ENCODE measurements at places on chromosomes 1 and 21.

GRCh38 chr1:15454256-15454655 is 2.3 kb upstream of the CELA2A start:
- no peak for DNase-seq

DNA sequence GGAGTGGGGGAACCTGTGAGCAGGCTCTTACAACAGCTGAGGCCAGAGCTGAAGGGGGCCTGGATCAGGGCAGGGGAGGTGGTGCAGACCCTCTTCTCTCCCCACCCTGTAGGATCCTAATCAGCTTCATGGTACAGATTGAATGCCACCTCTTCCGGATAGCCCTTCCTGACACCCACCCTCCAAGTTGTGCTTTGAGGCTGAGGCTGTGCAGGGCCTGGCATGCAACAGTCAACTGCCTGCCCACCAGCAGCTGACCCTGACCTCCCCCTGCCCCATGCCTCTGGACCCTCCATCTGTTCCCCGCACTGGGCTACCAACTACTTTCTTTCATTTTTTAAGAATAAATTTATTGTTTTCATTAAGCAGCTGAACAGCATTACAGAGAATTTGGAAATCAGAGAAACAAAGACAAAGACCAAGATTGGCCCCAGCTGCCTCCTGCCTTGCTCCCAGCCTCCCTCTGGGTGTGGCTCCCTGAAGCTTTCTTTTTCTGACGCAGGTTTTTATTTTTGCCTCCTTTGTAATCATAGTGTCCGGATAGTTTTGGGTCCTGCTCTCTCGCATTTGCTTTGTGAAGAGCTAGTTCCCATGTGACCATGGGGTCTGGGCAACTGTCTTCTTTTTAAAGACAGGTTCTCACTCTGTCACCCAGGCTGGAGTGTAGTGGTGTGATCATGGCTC is 12.8 kb downstream of the ZNF362 start:
- DNase-seq, result no peak

- no peak for DNase-seq
These were observed 58.1 kb downstream of the SCCPDH start for GRCh38 chr1:246782120-246782900.

DNA sequence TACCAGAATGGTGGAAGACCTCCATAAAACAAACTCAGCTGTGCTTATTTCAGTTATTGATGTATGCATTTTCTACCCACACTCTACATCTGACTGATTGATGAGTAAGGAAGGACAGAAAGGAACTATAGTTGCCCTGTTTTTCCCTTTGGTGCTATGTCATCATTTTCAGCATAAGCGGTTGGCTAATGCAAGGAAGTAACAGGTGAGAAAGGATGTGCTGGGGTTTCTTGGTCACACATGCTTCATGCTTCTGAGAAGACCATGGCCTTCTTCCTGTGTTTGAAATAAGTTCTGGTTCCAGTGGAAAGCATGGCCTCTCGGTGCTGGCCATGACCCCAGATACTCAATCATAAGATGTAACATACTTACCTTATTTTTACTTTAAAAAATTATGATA is 541.2 kb downstream of the PTPRU start:
- no peak for DNase-seq

- no peak for DNase-seq
These were observed 8.3 kb downstream of the XCL2 start for GRCh38 chr1:168535536-168535935.

DNA sequence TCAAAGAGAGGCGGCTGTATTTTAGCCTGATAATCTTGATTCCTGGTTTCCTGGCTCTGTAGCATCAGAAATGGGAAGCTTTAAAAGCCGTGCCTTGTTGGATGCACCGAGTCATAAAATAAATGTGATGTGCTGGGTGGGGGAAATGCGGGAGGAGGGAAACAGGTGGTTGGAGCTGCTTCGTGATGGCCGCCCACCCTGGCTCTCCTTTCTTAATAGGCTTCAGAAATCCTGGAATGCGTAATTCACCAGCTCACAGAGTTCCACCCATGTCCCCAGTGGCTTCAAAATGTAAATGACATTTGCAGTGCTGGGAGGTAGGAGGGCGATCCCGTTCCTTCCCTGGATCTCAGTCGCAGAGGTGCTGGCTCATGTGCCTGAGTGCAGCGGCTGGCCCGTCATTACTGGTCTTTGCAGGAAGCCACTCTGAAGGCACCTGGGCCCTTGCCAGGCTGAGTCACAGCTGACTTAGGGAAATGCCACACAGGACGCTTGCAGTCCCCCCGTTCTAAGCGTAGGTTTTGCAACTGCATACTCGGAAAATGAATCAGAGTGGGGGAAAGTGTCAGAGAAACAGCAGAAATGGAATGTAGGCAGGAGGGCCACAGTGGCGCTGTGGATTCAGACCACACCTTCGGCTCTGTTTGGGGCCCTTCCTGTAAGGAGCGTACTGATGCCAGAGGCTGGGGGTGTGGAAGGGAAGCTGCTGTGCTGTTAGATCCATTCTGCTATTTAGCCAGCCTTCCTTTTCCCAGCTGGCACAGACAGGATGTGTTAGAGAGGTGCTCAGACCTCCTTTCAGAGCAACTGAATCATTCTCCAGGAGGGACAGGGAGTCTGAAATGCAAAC is 37.6 kb downstream of the GALNT2 start:
- DNase-seq, result peak; percentile 77

- DNase-seq, result no peak
These were observed 137.9 kb downstream of the SLC45A1 start for GRCh38 chr1:8455700-8456307.

- DNase-seq, result no peak
These were observed 615 bp upstream of the MRPS15 start for GRCh38 chr1:36464605-36465393.

DNA sequence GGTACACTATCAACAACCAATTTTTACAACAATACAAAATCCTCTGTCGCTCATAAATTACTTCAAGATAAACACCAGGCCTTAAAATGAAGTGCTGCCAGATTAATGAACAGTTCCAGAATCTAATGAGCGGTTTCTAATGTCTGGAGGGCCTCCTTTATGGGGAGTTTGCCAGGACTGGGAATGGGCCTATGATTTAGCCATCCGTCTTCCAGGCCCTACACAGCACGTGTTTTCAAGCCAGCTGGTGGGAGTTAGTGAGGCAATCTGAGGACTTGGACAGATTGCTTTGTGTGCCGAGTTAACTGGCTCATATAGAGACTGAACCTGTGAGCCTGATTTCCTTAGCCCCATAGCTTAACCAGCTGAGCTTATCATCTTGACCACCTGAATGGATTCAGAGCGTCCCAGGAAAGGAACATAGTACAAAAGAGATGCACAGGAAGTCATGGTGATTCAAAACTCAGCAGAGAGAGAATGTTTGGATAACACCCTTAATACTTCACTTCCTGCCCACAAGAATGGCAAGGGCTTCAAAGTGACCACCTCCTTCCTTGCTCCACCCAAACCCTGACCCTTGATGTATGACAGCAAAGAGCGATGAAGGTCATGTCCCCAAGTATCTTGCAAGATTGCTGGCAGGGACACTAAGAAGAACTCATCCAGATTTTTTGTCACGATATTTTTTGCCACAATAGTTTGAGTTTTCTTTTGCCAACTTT is 143.5 kb downstream of the SLC30A10 start:
- DNase-seq, result no peak

- peak; percentile 63 for DNase-seq
These were observed at the start of gene SPAG17 for GRCh38 chr1:118185084-118185832. TSS of gene SPAG17 (minus strand) at chr1:118185228. CDS start at chr1:118185157, 71 bp downstream.

GRCh38 chr1:230549625-230550024 is 92.7 kb upstream of the COG2 start:
- no peak for DNase-seq

DNA sequence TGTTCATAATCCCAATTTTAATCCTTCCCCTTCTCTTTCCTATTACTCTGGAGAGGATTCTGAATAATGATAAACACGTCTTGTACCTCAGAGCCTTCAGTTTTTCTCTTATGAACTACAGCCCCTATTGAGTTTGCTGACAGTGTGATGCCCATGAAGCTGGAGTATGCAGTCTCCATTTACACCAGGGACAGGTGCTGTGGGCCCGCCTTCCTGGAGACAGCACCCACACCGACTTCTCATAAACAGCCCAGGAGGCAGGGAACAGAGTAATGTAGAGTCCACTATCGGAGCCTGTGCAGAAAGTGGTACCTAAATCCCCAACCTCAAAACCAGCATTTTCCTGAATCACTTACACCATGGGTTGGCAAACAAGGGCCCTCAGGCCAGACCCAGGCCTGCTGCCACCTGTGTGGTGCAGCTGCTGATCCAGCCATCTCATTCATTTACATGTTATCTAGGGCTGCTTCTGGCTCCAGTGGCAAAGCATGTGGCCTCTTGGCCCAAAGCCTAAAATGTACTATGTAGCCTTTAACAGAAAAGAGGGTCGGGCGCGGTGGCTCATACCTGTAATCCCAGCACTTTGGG is 95.1 kb upstream of the KRTAP19-8 start:
- DNase-seq, result no peak

DNA sequence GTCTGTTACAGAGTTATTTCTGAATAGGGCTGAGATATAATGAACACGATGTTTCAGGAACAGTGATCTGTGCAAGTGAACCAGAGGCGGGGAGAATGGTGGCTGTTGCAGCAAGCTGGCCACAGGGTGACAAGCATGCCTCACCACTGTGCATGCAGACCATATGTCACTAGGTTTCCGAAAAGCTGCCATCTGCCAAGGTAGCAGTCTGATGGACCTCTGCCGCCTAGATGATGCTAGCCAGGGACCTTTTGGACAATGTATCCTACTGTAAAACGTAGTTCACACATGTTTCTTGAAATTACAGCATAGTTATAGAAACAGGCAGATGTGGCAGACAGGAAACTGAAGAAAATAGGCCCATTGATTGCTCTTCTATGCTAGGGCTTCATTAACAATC is 204.2 kb upstream of the RRP15 start:
- no peak for DNase-seq

DNA sequence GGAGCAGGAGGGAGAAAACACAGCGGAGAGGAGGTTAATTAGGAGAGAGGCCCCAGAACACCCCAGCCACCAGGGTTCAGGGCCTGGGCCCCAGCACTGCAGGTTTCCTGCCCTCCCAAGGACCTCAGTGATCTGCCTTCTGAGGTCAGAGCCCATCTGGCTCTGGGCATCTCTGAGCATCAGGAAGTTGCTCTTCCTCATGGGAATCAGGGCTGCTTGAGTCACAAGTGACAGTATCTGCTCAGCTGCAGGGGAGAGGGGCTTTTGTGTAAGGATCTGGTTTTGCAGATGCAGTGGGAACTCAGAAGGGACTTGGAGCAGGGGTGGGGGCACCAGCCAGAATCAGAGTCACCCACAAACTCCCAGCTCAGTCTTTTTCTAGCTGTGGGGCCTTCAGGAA is 472.1 kb downstream of the PTPRU start:
- no peak for DNase-seq

- DNase-seq, result peak; percentile 49
These were observed 5.2 kb downstream of the FAAH start for GRCh38 chr1:46399307-46399706.

- no peak for DNase-seq
These were observed 19.3 kb downstream of the TRMT13 start for GRCh38 chr1:100152271-100152670.

DNA sequence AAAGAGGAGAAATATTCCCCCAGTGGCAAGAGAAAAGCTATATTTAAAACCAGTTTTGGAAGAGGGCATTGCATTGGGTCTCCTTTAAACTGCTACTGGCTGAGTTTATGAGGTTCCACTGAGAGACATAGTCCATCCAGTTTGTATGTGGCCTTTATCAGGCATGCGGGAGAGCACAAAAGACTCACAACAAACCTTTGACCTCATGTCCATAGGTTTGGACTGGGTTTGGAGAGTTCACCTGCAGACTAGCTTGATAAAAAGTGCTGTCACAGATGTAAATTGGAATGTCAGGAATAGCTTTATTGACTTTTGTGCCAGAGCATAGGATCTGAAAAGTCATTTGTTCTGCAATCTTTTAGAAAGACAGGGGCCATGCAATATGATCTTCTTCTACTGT is 131.0 kb upstream of the NRIP1 start:
- no peak for DNase-seq

DNA sequence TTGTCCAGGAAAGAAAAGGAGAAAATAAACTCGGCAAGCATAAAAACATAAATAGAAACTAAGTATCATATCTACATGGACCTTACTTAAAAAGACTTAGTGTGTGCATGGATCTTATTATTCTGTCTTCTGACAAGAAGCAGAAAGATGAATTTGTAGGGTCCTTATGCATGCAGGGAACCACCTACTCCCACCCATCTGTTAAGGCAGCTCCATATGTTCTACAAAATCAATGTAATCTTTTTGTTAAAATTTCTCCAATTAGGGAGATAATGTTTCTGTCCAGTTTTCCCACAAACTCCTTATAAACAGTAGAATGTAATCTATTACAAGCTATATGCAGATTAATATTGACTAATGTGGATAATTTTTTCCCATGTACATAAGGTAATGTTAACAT is 13.9 kb upstream of the PTPN14 start:
- no peak for DNase-seq

- no peak for DNase-seq
These were observed 16.9 kb upstream of the ALPL start for GRCh38 chr1:21492356-21492625.

GRCh38 chr1:110487726-110488125 is 31.2 kb downstream of the KCNA10 start:
- DNase-seq, result no peak

DNA sequence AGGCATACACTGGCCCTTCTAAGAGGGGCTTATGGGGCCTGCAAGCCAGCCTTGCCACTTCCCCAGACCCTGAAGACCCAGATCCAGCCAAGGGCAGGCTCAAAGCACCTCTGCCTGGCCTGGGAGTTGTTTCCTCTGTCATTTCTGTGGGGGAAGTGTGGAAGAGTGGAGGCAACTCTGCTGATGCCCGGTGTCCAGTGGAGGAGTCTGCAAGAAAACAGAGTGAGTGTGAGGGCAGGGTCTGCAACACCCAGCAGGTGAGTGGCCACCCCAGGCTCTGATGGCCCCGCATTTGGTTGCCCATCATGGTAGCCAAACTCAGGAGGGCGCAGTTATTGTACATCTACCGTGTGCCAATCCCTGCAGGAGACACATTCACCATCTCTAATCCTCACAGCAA is 8.4 kb downstream of the CLEC20A start:
- no peak for DNase-seq

- peak; percentile 76 for DNase-seq
These were observed 12.8 kb downstream of the TRAPPC10 start for GRCh38 chr21:44024887-44025353.

DNA sequence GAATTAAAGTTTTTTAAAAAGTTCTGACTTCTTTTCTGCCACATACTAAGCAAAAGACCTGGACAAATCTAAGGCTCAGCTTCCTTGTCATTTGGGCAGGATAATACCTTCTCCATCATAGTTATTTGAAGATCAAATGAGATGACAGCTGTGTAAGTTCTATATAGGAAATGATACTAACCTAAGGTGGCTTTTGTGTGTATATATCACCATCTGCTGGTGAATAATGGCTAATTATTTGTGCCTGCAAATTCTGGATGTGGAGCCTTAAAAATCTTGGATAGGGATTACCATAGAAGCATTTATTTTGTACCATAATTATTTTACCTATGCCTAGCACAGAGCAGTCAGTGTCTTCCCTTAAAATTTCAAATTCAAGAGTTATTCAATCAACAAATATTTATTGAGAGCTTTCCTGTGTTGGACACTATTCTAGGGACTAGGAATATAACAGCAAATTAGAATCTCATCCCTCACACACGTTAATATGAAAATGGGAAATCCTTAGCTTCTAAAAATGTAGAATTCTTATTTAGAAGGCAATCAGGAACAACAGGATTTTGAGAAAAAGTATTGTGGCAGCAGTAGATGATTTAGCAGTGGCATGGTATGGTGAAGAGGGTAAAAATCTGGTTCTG is 89.8 kb downstream of the TMEM200B start:
- DNase-seq, result no peak
